ENCODE measurements at places on chromosomes 4 and X. TPM values are rescaled to one million over a fixed set of nuclear protein-coding genes. Genes with fewer than 3 reads are reported as not detected.

DNA sequence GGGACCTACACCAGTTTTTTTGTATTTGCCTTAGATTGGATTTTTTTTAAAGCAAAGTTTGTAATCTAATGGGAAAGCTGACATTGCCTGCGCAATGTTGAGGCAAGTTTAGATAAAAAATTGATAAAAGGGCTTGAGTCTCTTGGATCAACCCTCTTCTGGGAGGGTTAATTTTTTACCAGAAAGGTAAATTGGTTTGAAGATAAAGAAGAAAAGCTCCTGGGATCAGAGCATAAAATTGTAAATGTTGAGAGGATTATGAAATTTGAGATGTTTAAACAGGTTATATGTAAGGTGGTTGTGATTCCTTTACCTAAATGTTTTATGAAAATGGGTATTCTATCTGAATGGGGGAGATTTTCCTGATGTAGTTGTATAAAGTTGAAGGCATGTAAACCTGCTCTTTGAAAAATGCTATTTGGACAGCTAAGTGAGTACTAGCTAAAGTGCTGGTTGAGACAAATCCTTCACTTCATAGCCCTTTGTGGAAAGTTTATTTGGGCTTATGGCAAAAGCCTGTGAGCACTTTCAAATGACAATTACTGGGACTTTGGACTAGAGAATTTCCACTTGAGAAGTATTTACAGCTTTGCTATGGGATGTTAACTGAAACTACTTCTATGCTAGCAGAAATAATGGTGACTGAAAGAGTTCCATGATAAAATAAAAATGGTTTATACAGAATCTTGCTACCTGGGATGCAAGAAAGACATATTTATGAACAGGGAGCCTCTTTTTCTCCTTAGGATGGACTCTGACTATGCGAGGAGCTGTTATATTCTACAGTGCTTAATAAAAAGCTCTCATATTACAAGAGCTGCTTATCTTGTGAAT, 56.2 kb downstream of the UGT2B10 start:
- H3K4me3 ChIP-seq = no peak overlapping the region
- H3K27me3 ChIP-seq = no peaks in the 10 kb centered on the region
- no peaks in the 10 kb centered on the region for H3K36me3 ChIP-seq
- H3K27ac ChIP-seq = no peak overlapping the region
- DNase-seq = no peak
- H3K4me1 ChIP-seq = no peaks in the 10 kb centered on the region

DNA sequence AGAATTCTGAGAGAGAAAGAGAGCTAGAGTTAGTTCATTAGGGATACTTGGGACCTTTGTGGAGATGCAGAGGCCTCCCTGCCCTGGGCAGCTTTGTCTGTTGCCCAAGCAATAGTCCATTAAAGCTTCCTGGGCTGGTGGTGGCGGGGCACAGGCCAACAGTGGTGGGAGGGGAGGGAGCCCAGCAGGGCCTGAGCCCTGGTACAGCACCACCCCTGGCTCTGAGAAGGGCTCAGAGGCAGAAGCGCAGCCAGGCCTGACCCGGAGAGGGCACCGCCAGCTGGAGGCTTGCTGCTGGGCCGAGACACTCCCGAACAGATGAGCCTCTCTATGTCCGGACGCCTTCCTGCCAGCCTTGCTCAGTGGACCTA, 65.3 kb downstream of the EFNB1 start:
- H3K27me3 ChIP-seq = peaks cover 12% of the 10 kb centered on the region
- no peak overlapping the region for H3K27ac ChIP-seq
- H3K4me3 ChIP-seq = no peak overlapping the region
- no peaks in the 10 kb centered on the region for H3K36me3 ChIP-seq
- no peak for DNase-seq

GRCh38 chr4:123215536-123215935, 181.1 kb upstream of the SPRY1 start:
- H3K4me1 ChIP-seq = no peaks in the 10 kb centered on the region
- no peak overlapping the region for H3K27ac ChIP-seq
- no peak for DNase-seq
- H3K27me3 ChIP-seq = no peaks in the 10 kb centered on the region
- H3K4me3 ChIP-seq = no peak overlapping the region
- H3K36me3 ChIP-seq = no peaks in the 10 kb centered on the region

DNA sequence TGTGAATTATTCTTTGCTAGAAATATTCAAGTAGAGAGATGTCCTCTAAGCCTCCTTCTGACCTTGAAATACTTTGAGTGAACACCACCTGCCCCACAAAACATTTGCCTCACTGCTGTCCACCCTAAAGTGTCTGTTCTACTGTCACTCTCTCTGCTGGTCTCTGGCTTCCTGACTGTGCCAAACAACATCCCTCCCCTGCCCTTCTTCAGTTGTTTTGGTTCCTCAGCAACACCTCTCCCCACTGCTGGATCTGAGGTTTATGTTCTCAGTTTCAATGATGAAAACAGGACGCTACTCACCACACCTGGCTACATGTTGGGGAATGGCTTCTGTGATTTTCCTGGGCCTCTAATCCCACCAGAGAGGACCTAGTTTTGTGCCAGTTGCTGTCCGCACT, 456.9 kb downstream of the BCOR start:
- H3K4me1 ChIP-seq = peaks cover 9% of the 10 kb centered on the region
- H3K4me3 ChIP-seq = no peak overlapping the region
- DNase-seq = no peak
- H3K27ac ChIP-seq = no peak overlapping the region
- H3K27me3 ChIP-seq = peaks cover 17% of the 10 kb centered on the region

GRCh38 chr4:20019310-20020015, 232.2 kb upstream of the SLIT2 start:
- no peaks in the 10 kb centered on the region for H3K4me1 ChIP-seq
- no peak overlapping the region for H3K27ac ChIP-seq
- no peaks in the 10 kb centered on the region for H3K27me3 ChIP-seq
- no peaks in the 10 kb centered on the region for H3K36me3 ChIP-seq
- H3K4me3 ChIP-seq = no peak overlapping the region

The TCEAL6 gene
- total RNA-seq = 0.25 TPM

- H3K4me1 ChIP-seq = no peaks in the 10 kb centered on the region
- DNase-seq = no peak
- no peak overlapping the region for H3K27ac ChIP-seq
- no peak overlapping the region for H3K4me3 ChIP-seq
These were observed 28.2 kb upstream of the PPP2R2C start for GRCh38 chr4:6500481-6501140.

The FGB gene
- not detected for total RNA-seq
